ENCODE measurements at places on chromosomes 16 and 17.

DNA sequence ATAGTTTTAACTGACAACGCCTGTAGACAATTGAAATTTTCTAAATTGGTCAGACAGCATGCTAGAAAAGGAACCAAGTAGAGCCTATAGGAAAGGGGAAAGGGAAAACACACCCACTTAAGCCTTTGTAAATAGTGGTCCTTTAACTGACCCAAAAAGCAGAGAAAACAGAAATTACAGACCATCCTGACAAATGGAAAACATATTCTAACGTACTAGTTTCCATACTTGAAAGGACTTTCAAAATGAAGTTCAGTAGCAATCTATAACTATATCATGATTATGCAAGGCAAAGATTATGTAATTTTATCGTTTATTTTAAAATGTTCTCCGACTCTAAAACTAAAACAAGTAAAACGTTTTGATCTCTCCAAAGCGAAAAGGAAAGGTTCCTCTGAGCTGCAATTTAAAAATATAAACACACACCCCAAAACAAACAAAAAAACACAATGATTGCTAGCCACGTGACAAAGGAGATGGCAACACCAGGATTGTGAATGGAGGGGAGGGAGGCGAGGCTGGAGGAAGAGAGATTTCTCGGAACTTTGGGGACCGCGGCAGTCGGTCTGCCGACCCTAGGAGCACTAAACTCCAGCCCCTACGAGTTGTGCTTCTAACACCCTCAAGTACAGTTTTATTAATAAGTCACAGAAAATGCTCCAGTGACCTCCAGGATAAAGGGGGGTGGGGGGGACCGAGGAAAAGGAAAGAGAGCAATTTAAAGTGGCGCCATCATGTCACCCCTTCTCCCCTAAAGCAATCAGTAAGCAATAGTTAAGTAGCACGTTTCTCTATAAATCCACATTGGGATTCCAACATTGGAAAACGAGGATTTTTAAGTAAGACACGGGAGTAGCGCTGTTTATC, 1.7 kb downstream of the KANSL1 start:
- DNase-seq: no peak

GRCh38 chr17:45366691-45367090, 49.9 kb upstream of the MAP3K14 start:
- no peak for DNase-seq

DNA sequence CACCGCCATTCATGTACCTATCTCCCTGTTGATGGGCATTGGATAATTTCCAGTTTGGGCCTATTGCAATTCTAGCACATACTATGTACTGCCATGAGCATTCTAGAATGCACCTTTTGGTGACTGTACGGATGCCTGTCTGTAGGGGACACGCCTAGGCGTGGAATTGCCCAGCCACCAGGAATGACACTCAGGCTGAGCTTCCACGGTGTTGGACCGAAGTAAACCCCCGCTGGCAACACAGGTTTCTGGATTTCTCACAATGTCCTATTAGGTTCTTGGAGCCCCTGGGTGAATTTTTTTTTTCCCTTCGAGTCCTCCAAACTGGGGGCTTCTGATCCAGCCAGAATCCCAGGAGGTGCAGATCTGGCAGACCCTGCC, 146.6 kb downstream of the IRF8 start:
- no peak for DNase-seq

GRCh38 chr16:50195276-50195675, 42.2 kb downstream of the TENT4B start:
- DNase-seq: no peak

DNA sequence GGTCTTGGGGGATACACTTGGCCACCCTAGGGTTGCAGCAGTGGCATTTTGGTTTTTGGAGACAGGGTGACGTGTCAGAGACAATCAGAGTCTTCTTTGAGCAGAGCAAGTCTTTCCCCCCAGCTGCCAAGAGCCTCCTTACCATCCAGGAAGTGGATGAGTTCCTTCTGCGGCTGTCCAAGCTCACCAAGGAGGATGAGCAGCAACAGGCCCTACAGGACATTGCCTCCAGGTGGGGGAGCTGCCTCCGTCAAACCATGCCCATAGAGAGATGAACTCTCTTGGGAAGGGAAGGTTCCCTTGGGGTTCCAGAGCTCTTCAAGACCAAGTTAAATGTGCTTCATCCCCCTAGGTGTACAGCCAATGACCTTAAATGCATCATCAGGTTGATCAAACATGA, 11.3 kb downstream of the LIG3 start:
- no peak for DNase-seq

- no peak for DNase-seq
These were observed 1.8 kb upstream of the JMJD8 start for GRCh38 chr16:685967-686366.

DNA sequence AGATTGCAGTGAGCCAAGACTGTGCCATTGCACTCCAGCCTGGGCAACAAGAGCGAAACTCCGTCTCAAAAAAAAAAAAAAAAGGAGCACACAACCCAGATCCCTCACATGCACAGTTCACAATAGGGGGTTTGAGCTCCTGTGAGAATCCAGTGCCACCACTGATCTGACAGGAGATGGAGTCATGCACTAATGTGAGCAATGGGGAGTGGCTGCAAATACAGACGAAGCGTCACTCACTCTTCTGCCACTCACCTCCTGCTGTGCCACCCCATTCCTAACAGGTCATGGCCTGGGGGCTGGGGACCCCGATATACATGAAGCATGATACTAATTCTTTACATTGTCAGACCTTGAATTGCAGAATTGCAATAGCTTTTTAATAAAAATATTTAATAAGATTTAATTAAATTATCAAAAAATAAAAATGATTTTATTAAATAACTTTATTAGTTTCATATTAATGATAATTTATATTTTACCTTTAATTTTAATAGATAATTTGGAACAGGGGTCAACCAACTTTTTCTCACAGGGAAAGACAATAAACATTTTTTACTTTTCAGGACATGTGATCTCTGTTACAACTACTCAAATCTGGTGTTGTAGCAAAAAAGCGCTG, 171.4 kb downstream of the COPRS start:
- no peak for DNase-seq

GRCh38 chr16:824194-824593, 23.7 kb upstream of the GNG13 start:
- no peak for DNase-seq

- DNase-seq: no peak
These were observed 15.0 kb downstream of the TBKBP1 start for GRCh38 chr17:47708864-47709541.

DNA sequence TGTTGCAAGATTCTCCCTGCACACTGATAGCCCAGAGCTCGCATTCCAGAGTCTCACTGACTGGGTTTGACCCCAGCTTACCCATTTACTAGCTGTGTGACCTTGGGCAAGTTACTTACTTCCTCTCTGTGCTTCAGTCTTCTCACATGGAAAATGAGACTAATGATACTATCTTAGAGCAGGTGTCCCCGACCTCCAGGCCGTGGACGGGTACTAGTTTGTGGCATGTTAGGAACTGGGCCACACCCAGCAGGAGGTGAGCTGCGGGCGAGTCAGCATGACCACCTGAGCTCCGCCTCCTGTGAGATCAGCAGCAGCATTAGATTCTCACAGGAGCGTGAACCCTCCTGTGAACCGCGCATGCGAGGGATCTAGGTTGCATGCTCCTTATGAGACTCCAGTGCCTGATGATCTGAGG, 15.8 kb downstream of the ANKFY1 start:
- DNase-seq: no peak

- no peak for DNase-seq
These were observed 43.2 kb upstream of the MRPS23 start for GRCh38 chr17:57892820-57893595.

DNA sequence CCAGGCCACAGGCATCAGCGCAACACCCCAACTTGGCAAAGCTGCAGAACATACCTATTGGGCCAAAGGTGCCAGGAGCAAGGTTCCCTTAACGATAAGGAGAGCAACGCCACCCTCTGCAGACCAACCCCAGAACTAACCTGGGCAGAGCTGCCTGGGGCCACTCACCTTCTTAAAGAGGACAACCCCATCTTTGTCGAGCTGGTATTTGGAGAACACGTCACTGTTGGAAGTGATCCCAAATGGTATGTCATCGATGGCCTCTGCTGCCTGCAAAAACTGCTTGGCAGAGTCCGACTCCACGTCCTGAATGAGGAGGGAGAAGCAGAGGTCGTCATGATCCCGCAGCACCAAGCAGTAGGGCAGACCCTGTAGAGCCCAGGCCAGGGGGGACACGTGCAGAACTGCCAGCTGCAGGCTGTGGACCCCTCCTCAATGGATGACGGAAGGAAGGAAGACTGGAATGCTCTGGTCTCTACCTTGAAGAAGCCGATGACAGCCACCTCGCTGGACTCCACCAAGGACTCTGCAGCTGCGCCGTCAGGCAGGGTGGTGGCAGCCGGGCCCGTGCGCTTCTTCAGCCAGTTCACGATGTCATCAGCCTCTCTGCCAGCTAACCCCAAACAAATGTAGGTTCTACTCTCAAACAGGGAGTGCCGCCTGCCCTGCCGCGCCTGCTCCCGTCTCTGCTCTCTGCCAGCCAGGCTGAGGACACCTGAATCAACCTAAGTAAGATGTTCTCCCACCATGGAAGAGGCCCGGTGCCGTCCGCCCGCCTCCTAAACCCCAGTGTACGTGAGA, 5.2 kb downstream of the P4HB start:
- DNase-seq: no peak

- DNase-seq: no peak
These were observed 35.4 kb upstream of the TMC5 start for GRCh38 chr16:19382084-19382801.

DNA sequence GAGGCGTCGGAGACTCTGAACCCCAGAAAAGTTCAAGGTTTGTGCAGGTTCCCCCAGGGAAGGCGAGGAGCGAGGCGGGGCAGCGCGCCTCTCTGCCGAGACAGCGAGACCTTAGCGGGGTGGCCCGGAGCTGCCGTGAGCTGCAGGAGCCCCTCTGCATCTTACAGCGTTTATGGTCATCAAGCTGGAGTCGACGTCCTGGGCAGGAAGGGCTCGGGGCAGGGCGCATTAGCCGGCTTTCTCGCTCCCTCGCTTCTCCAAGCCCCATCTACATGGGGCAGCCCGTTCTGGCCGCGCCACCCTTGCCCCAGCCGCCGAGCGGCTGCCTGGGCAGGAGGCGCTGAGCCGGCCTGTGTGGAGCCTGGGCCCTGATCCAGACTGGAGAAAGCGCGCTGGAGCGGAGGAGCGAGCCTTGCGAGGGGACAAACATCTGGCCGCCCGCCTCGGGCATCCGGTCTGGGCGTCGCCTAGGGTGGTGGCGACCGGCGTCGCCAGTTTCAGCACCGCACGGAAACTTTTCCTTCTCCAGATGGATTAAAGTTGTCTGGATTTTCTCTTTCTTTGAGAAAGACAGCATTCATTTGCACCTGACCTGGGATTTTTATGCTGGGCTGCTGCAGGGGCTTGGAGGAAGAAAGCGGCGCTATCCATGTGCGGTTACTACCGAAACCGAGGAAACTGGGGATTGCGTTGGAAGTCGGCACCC, 750 bp downstream of the TMEM132E start:
- DNase-seq: no peak
